ENCODE measurements at places on chromosomes 1 and 21.

DNA sequence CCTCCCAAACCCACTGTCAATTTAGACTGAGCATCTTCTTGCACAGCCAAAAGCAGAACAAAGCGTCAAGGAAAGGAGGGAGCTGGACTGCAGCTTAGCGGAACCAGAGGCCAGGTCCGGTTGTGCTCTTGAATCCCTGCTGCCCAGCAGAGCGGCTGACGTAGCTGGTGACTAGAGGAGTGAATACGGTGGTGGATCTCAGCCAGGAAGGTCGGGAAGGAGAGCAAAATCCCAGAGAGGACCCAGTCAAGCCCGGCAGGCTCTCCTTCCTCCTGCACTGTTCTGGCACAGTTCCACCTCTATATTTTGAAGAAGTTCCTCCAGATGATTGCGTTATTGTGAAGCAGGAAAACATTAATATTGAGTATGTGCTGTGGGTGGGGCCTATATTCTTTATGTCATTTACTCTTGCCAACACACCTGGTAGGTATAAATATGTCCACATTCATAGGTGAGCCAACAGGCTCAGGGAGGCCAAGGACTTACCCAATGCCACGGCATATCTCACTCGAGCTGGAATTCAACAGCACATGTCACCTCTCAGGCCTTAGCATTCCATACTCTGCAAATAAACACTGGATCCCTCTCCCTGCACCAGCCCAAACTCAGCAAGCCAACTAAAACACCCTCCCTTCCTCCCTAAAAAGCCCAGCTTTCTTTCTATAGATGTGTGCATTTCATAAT, 23.6 kb upstream of the ABCB10 start:
- H3K4me1 ChIP-seq, result peaks cover 2% of the 10 kb centered on the region
- no peaks in the 10 kb centered on the region for H3K36me3 ChIP-seq

- no peaks in the 10 kb centered on the region for H3K36me3 ChIP-seq
- no peak for DNase-seq
- H3K4me1 ChIP-seq, result no peaks in the 10 kb centered on the region
These were observed 50.9 kb upstream of the CNIH3 start for GRCh38 chr1:224565186-224565585.

GRCh38 chr1:99965646-99966375, 4.0 kb upstream of the SLC35A3 start:
- peaks cover 10% of the 10 kb centered on the region for H3K4me1 ChIP-seq
- H3K27me3 ChIP-seq, result no peaks in the 10 kb centered on the region
- H3K4me3 ChIP-seq, result no peak overlapping the region
- H3K27ac ChIP-seq, result no peak overlapping the region

DNA sequence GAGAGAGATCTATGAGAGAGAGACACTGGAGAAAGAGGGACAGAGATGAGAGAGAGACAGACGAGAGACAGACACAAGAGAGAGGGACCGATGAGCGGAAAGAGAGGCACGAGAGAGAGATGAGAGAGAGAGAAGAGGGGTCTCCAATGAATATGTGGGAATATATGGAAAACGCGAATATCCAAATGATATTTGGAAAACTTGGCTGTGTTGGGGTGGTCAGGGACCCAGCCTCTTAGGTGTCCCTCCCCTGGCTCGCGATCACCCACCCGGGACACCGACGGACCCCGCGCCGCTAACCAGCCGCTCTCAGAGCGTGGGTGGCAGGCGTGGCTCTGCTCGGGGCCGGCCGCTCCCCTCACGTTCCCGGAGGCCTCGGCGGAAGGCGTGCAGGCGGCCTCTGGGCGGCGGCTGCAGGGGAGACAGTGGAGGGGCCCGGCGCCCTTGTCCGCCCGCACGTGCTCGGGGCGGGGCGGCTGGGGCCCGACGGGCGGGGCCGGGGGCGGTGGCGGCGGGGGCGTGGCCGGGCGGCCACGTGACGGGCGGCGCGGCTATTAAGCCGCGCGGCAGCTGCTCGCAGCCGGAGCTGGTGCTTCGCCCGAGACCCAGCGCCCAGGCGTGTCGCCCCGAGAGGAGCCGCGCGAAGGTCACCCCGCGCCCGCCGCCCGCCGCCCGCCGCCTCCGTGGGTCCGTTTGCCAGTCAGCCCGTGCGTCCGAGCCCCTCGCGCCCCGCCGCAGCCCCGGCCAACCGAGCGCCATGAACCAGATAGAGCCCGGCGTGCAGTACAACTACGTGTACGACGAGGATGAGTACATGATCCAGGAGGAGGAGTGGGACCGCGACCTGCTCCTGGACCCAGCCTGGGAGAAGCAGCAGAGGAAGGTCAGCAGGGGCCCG, at the start of gene ACTN2:
Gene ACTN2 (plus strand): TSS at position 583 of the 898 bp plus-strand sequence. CDS start 175 bp downstream, at position 758.
- H3K27ac ChIP-seq, result no peak within 1 kb of the TSS
- peaks cover 11% of the 10 kb centered on the region for H3K4me1 ChIP-seq
- H3K27me3 ChIP-seq, result peaks cover 28% of the 10 kb centered on the region
- DNase-seq, result peak; percentile 46
- no peaks in the 10 kb centered on the region for H3K36me3 ChIP-seq

- no peak overlapping the region for H3K4me3 ChIP-seq
- no peak overlapping the region for H3K27ac ChIP-seq
- H3K4me1 ChIP-seq, result no peaks in the 10 kb centered on the region
These were observed 53.1 kb downstream of the NBPF6 start for GRCh38 chr1:108503062-108503733.

DNA sequence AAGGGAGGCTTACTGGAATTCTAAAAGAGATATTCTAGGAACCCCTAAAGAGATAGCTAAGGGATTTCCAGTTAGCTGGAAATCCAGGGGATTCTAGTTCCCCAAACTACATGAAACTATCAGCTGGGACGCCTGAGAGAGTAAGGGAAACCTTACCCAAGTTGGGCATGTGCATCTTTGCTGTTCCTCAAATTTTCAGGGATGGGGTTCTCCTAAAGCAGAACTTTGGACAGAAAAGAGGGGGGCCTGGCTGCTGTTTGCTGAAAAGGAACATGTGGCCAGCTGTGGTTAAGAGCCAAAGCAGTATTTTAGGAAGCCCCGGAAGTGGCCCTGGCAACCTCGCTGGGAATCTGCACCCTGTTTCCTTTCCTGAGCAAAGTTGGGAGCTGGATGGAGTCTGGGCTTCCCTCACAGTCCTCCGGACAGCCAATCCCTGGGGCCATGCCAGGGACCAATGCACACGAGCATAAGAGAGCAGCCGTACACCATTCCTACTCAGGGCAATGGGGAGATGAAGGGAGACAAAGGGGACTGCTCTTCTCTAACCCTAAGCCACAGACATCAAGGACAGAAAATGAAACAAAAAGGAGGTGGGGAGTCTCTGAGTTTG, 154.3 kb downstream of the PLXNA2 start:
- H3K36me3 ChIP-seq, result no peaks in the 10 kb centered on the region
- H3K4me1 ChIP-seq, result peaks cover 19% of the 10 kb centered on the region
- H3K27ac ChIP-seq, result peak overlapping the region; percentile 49
- no peak overlapping the region for H3K4me3 ChIP-seq

DNA sequence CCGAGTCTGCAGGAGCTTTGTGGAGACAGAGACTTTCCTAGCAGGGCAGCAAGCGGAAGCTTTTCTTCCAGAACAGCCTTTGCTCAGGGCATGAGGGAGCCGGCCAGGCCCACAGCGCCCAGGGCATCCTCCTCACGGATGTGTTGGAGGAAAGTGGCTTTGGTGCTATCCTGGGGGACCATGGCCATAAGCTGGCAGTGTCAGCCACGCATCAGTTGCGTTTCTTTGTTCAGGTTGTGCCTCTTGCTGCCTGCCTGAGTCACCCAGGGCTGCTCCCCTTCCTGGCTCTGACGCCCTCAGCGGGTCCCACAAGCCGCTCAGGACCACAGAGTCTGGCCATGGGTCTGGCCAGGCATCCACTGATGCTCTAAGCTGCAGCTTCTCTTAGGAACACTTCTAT, 39.6 kb upstream of the PRSS38 start:
- peaks cover 2% of the 10 kb centered on the region for H3K36me3 ChIP-seq
- DNase-seq, result no peak
- no peak overlapping the region for H3K27ac ChIP-seq
- peaks cover 14% of the 10 kb centered on the region for H3K4me1 ChIP-seq

- no peak for DNase-seq
- H3K4me3 ChIP-seq, result no peak overlapping the region
- H3K27ac ChIP-seq, result no peak overlapping the region
- H3K4me1 ChIP-seq, result peaks cover 6% of the 10 kb centered on the region
- H3K36me3 ChIP-seq, result peaks cover 2% of the 10 kb centered on the region
These were observed 24.9 kb upstream of the ETS2 start for GRCh38 chr21:38780879-38781278.

GRCh38 chr1:162376691-162377090, at the start of gene SPATA46:
Gene SPATA46, minus strand, starts transcription at chr1:162376854. Its CDS starts 64 bp downstream, at chr1:162376790.
- H3K4me1 ChIP-seq, result peaks cover 2% of the 10 kb centered on the region
- DNase-seq, result no peak
- H3K4me3 ChIP-seq, result peak within 1 kb of the TSS; percentile 19
- peaks cover 12% of the 10 kb centered on the region for H3K27me3 ChIP-seq
- H3K27ac ChIP-seq, result no peak within 1 kb of the TSS

DNA sequence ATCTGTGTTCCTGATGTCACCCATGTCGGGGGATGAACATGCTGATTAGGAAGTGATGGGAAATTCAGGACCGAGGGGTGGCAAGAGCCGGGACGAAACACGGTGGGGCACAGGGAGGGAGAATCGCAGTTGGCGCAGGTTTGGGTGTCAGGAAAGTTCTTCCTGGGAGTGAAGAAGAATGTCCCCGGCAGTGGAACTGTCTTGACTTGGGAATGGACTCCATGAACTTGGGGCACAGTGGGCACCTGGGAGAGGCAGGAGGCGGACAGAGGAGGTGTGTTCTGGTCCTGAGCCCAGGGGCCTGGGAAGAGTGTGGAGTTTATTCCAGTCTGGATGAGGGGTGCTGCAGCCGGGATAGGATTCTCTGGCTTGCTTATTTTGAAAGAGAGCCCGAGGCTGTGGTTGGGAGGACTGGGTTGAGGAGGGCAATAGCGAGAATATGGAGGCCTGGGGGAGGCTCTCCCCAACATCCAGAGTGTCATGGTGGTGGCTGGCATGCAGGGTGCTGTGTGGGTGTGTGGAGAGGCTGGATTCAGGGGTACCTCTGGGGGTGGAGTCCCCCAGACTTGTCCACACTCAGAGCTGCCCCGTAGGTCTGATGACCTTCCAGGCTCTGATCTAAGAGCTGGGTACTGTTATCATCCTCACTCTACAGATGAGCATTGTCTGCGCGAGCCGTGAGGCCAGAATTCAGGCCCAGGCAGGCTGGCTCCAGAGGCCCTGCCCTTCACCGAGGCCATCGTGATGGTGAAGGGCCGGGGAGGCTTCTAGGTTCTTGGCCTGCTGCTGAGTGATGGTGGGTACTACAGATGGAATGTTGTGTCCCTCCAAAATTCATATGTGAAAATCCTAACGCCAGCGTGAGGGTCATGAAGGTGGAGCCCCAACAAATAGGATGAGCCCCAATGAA, 274.5 kb upstream of the C1orf174 start:
- peaks cover 2% of the 10 kb centered on the region for H3K36me3 ChIP-seq
- no peak overlapping the region for H3K27ac ChIP-seq
- H3K27me3 ChIP-seq, result peaks cover 61% of the 10 kb centered on the region
- no peak overlapping the region for H3K4me3 ChIP-seq
- DNase-seq, result no peak
- H3K4me1 ChIP-seq, result no peaks in the 10 kb centered on the region

DNA sequence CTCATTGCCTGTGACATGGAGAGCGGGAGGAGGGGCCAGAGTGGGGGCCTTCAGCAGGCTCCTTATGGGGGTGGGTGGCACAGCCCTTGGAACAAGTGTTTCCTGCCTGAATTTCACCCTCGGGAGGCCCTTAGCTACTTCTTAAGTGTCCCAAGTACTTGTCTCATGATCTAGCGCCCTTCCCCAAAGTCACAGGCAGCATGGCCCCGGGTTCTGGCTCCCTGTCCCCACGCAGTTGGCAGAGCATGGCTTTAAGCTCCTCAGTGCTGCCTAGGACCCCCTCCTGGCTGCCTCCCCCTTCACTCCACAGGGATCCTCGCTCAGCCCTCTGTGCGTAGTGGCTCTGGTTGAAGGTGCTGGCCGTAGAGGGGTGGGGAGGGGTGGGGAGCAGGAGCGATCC, 197.2 kb downstream of the CAMTA1 start:
- H3K27ac ChIP-seq, result no peak overlapping the region
- H3K27me3 ChIP-seq, result peaks cover 17% of the 10 kb centered on the region
- no peaks in the 10 kb centered on the region for H3K4me1 ChIP-seq
- DNase-seq, result no peak
- H3K4me3 ChIP-seq, result no peak overlapping the region

- no peak overlapping the region for H3K27ac ChIP-seq
- no peaks in the 10 kb centered on the region for H3K36me3 ChIP-seq
- peaks cover 10% of the 10 kb centered on the region for H3K27me3 ChIP-seq
These were observed 431.1 kb upstream of the VAMP3 start for GRCh38 chr1:7339953-7340352.

GRCh38 chr1:181430015-181430885, 53.1 kb upstream of the CACNA1E start:
- H3K27me3 ChIP-seq, result peaks cover 48% of the 10 kb centered on the region
- H3K36me3 ChIP-seq, result peaks cover 9% of the 10 kb centered on the region
- no peak overlapping the region for H3K4me3 ChIP-seq
- H3K4me1 ChIP-seq, result peaks cover 6% of the 10 kb centered on the region
- DNase-seq, result no peak
- H3K27ac ChIP-seq, result no peak overlapping the region

DNA sequence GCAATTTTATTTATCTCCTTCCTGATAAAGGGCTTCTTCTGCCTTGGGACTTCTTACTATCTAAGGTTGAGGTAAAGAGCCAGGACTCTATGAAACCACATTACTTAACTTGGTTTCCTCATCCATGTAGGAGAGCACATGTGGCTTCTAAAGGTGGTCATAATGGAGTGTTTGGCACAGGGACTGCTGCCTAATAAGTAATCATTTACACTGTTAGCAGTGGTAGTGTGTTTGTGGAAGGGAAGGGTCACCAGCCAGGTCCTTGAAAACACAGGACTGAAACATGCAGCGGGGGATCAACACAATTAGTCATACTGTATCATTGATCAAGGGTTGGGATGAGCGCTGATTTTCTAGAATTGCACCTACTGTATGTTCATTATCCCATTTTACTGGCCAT, 59.6 kb downstream of the UCK2 start:
- no peaks in the 10 kb centered on the region for H3K27me3 ChIP-seq
- no peak for DNase-seq
- H3K4me1 ChIP-seq, result peaks cover 13% of the 10 kb centered on the region
- no peak overlapping the region for H3K4me3 ChIP-seq
- H3K36me3 ChIP-seq, result peaks cover 5% of the 10 kb centered on the region

- DNase-seq, result no peak
- no peaks in the 10 kb centered on the region for H3K36me3 ChIP-seq
These were observed 43.3 kb downstream of the BCAR3 start for GRCh38 chr1:93638307-93638847.
